ENCODE measurements at places on chromosomes 6 and 20. TPM values are rescaled to one million over a fixed set of nuclear protein-coding genes. Genes with fewer than 3 reads are reported as not detected.

TCF19 gene
- 2.8 TPM for total RNA-seq

MACROD2 gene
- 3.6 TPM for total RNA-seq

MOG gene
- total RNA-seq = 14.7 TPM

CALHM5 gene
- total RNA-seq = 2.1 TPM

PMEPA1 gene
- 36.4 TPM for total RNA-seq

BPIFB2 gene
- not detected for total RNA-seq

MTFR2 gene
- total RNA-seq = 0.52 TPM

DNA sequence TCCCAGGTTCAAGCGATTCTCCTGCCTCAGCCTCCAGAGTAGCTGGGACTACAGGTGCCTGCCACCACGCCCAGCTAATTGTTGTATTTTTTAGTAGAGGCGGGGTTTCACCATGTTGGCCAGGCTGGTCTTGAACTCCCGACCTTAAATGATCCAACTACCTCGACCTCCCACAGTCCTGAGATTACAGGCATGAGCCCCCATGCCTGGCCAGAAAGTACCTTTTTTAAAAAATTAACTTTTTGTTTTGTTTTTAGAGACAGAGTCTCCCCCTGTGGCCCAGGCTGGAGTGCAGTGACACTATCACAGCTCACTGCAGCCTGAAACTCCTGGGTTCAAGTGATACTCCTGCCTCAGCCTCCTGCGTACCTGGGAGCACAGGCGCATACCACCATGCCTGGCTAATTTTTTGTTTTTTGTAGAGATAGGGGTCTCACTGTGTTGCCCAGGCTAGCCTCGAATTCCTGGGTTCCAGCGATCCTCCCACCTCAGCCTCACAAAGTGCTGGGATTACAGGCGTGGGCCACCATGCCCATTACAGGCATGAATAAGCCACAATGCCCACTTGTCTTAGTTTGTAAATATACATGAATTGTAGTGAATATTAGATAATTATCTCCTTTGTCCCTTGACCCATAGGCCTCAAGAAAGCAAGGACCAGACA lies 17.4 kb upstream of the EEF1A1 start:
- no peaks in the 10 kb centered on the region for H3K36me3 ChIP-seq
- no peaks in the 10 kb centered on the region for H3K4me1 ChIP-seq
- H3K27ac ChIP-seq = no peak overlapping the region
- no peak overlapping the region for H3K4me3 ChIP-seq

- H3K27me3 ChIP-seq = peaks cover 4% of the 10 kb centered on the region
- no peak overlapping the region for H3K27ac ChIP-seq
- DNase-seq = no peak
- H3K36me3 ChIP-seq = no peaks in the 10 kb centered on the region
- H3K4me1 ChIP-seq = peaks cover 18% of the 10 kb centered on the region
These were observed 6.5 kb upstream of the TMEM74B start for GRCh38 chr20:1191299-1191698.

DNA sequence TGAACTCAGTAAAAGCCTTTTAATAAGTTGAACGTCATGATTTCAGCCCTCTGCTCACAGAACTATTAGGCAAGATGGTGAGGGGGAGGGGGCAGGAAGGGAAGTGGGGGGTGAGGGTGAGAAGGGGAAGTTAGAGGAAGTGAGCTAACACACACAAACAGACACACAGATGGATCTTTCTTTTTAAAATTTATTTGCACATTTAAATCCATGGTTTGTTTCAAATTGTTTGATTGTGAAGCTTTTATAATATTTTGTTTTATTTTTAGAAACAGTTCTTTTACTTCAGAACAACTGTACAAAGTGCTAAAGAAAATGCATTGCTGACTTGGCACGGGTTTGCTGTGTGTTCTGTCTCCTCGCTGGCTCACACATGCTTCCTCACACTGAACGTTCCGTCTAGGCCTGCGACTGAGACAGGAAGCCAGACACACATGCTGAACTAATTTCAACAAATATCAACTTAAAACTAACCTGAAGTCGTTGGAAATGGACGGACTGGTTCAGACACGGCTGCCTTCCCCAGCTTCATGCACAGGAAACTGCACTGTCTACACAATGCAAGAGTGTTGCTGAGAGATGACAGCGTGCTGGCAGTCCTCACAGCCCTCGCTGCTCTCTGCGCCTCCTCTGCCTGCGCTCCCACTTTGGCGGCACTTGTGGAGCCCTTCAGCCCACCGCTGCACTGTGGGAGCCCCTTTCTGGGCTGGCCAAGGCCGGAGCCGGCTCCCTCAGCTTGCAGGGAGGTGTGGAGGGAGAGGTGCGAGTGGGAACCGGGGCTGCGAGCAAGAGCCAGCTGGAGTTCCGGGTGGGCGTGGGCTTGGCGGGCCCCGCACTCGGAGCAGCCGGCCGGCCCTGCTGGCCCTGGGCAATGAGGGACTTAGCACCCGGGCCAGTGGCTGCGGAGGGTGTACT lies 8.1 kb upstream of the ZBP1 start:
- H3K27me3 ChIP-seq = peaks cover 21% of the 10 kb centered on the region
- no peaks in the 10 kb centered on the region for H3K36me3 ChIP-seq
- H3K4me1 ChIP-seq = peaks cover 17% of the 10 kb centered on the region
- DNase-seq = peak; percentile 61

GRCh38 chr6:167855825-167856425 lies 29.2 kb downstream of the AFDN start:
- no peaks in the 10 kb centered on the region for H3K36me3 ChIP-seq
- no peaks in the 10 kb centered on the region for H3K27me3 ChIP-seq
- peaks cover 80% of the 10 kb centered on the region for H3K4me1 ChIP-seq

DNA sequence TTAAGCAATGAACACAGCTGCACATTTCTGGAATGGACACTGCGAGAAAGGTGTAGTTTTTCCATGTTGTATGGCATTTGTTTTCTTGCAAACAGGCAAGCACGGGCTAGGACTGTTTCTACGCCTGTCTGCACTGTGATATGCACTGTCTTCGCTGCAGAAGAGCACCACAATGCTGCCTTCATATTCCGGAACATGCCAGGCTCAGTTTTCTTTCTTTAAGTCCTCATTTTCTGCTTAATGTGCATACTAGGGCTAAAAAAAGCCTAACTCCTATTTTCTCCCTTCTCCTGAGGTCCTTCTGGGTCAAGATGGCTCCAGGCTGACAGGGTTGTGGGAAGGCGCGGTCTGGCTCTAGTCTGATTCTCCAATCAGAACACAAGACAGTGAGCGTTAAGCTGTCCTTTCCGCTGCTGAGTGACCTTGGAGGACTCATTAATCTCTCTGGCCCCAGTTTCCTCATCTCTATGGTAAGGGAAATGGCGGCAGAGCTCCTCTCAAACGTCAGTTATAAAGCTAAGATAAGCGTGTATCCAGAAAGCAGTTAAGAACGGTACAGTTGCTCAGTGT lies 379.9 kb downstream of the C6orf118 start:
- no peaks in the 10 kb centered on the region for H3K36me3 ChIP-seq
- no peak overlapping the region for H3K27ac ChIP-seq

DNA sequence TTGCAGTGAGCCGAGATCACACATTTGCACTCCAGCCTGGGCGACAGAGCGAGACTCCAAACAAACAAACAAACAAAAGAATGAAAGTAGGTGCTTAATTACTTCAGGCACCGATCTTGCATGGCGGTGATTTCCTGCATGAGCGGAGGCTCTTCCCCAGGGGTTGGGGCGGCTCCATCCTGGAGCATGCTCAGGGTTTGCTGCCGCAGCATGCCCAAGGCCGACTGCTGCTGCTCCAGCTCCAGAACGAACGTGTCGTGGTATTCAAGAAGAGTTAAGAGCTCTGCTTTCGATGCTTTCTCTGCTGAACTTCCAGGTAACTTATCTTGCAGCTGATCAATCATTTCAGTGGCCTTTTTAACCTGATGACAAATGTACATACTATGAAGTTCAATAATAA lies 313.8 kb downstream of the SYNE1 start:
- no peak for DNase-seq
- no peak overlapping the region for H3K4me3 ChIP-seq
- H3K4me1 ChIP-seq = peaks cover 8% of the 10 kb centered on the region

DNA sequence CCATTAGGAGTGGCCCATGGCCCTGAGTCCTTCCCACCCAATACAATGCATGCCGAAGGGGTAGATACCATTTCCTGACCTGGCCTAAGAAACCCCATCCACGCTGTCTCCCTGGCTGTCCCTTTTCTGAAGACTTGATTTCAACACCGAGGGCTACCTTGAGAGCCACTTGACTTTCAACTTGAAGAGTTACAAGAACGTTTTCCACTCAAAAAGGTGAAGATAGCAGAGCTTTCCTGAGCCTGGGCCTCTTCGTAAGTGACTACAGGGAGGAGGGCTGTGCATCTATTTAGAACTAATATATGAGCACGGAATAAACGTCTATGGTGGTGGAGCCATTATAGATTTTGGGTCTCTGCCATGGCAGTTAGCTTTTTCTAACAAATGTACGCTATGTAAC lies 14.4 kb upstream of the PPP1R14C start:
- H3K36me3 ChIP-seq = no peaks in the 10 kb centered on the region
- DNase-seq = no peak
- no peak overlapping the region for H3K27ac ChIP-seq
- H3K4me3 ChIP-seq = no peak overlapping the region
- peaks cover 6% of the 10 kb centered on the region for H3K4me1 ChIP-seq

DNA sequence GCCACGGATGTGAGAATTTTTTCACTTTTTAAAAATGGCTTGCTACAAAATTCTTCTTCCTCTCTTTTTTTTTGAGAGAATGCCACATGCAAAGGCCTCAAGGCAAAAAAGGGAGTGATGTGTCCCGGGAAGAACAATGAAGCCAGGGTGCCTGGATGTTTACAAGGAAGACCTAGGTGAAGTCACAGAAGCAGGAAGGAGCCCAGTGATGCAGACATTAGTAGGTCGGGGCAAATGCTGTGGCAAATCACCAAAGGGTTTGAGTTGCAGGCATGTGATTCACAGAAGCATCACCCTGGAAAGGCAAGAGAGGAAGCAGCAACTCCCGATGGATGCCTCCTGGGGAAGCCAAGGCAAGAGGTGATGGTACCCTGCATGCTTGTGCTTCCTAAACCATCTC lies 46.8 kb downstream of the FARS2 start:
- H3K36me3 ChIP-seq = no peaks in the 10 kb centered on the region
- no peaks in the 10 kb centered on the region for H3K27me3 ChIP-seq
- H3K27ac ChIP-seq = no peak overlapping the region
- DNase-seq = no peak

GRCh38 chr6:7088076-7088742 lies 19.6 kb upstream of the RREB1 start:
- peaks cover 7% of the 10 kb centered on the region for H3K4me1 ChIP-seq
- H3K27ac ChIP-seq = no peak overlapping the region
- H3K4me3 ChIP-seq = no peak overlapping the region
- H3K36me3 ChIP-seq = no peaks in the 10 kb centered on the region

- H3K4me3 ChIP-seq = no peak overlapping the region
- H3K27ac ChIP-seq = no peak overlapping the region
- H3K4me1 ChIP-seq = peaks cover 19% of the 10 kb centered on the region
- H3K36me3 ChIP-seq = no peaks in the 10 kb centered on the region
These were observed 8.5 kb upstream of the SLC12A5 start for GRCh38 chr20:46020555-46020954.

- no peaks in the 10 kb centered on the region for H3K27me3 ChIP-seq
- DNase-seq = no peak
- no peak overlapping the region for H3K4me3 ChIP-seq
- no peak overlapping the region for H3K27ac ChIP-seq
These were observed 145.2 kb upstream of the CITED2 start for GRCh38 chr6:139519571-139520031.

GRCh38 chr6:51266604-51267003 lies 447.9 kb downstream of the TFAP2B start:
- no peaks in the 10 kb centered on the region for H3K4me1 ChIP-seq
- no peak overlapping the region for H3K4me3 ChIP-seq
- no peak for DNase-seq

GRCh38 chr6:155472886-155473285 lies 17.2 kb upstream of the NOX3 start:
- no peak overlapping the region for H3K27ac ChIP-seq
- DNase-seq = no peak
- no peaks in the 10 kb centered on the region for H3K4me1 ChIP-seq
- no peaks in the 10 kb centered on the region for H3K27me3 ChIP-seq
- H3K36me3 ChIP-seq = no peaks in the 10 kb centered on the region

GRCh38 chr6:159997498-159998101 lies 28.7 kb downstream of the IGF2R start:
- H3K4me1 ChIP-seq = peaks cover 12% of the 10 kb centered on the region
- no peaks in the 10 kb centered on the region for H3K27me3 ChIP-seq
- H3K36me3 ChIP-seq = peaks cover 15% of the 10 kb centered on the region
- no peak for DNase-seq
- H3K27ac ChIP-seq = no peak overlapping the region

DNA sequence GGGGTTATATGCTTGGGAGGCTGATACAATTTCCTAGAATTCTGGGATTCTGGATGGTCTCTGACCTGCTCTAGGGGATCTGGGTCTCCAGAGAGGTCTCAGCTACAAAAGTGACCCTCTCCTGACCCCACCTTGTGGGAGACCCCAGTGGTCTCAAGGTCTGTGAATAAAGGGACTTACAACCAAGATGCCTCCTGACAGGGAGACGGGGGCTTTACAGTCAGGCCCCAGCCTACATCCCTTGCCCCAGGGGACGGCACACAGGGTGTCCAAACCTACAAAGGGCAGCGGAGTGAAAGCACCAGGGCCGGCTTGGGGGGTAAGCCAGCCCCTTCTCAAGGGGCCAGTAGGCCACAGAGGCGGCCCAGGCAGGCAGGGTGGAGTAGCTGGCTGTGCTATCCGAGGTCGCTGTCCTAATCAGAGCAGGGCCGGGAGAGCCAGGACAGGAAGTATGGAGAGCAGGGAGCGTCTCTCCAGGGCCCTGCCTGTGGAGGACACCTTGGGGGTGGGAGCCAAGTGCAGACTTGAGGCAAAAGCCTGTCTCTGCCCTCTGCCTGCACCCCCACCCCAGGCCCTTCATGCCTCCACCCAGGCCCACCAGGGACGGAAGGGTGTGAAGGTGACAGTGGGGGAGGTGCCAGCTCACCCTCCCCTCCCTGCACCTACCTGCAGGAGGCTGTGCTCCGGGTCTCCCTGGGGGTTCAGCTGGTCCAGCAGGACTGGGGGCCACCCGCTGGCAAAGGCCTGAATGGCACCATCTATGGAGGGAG lies 3.5 kb downstream of the GFRA4 start:
- peaks cover 67% of the 10 kb centered on the region for H3K27me3 ChIP-seq
- DNase-seq = no peak
- H3K27ac ChIP-seq = no peak overlapping the region
- H3K36me3 ChIP-seq = no peaks in the 10 kb centered on the region
- H3K4me3 ChIP-seq = no peak overlapping the region

GRCh38 chr6:112155886-112156285 lies 68.5 kb downstream of the FAM229B start:
- H3K4me3 ChIP-seq = no peak overlapping the region
- peak overlapping the region; percentile 57 for H3K27ac ChIP-seq
- peaks cover 16% of the 10 kb centered on the region for H3K4me1 ChIP-seq
- H3K36me3 ChIP-seq = peaks cover 91% of the 10 kb centered on the region
- no peaks in the 10 kb centered on the region for H3K27me3 ChIP-seq

All from left ventricle myocardium inferior (tissue), 1 donor.